Cortex of kidney (tissue), 1 donor: ENCODE measurements at places on chromosomes 4 and X.

DNA sequence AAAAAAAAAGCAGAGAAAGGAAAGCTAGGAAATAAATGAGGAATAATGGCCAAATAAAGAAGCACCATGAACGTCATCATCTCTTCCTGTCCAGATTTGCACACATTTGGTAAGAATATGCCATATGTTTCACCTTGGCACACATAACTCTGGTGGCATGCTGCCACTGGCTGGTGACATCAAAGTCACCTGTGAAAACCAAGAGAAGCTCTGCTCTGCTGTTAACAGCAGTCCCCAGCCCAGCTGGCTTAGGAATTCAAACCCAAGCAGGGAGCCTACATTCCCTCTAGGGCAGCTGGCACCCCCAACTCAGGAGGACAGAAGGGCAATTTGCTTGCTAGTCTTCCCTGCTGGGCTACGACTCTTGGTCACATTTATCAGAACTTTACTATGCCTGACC lies 77.6 kb downstream of the RASL11B start:
- DNase-seq: no peak

- DNase-seq: no peak
Observed at GRCh38 chrX:49876750-49877149, 2.5 kb upstream of the USP27X start.

- DNase-seq: no peak
Observed at GRCh38 chr4:168506014-168506413, 9.2 kb downstream of the PALLD start.

DNA sequence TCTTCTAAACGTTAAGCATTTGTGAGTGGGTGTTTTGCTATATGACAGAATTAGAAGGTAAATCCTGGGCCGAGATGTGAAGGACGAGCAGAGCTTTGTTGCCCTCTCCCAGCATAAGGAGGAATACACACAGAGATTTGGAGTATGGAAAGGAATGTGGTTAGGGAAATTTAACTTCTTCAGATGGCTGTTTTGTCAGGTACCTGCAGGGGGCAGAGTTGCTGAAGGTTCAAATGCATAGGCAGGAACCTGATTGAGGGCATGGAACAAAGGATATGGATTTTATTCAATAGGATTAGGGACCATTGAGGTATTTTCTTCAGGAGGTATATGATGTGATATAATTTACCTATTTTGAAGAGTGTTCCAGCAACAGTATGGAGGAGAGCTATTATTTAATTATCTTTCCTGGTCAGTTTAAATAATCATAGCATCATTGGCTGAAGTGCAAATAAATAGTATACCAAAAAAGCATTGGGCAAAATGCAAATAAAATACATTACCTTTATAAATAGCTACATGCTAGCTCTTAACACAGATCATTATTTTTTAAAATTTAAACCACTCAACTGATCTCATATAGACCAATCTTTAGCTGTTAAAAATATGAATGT lies 143.6 kb downstream of the SLIT2 start:
- no peak for DNase-seq

GRCh38 chr4:185244763-185245162 lies 35.4 kb downstream of the SNX25 start:
- DNase-seq: no peak

- no peak for DNase-seq
Observed at GRCh38 chrX:35561985-35562384, 236.2 kb upstream of the MAGEB16 start.

- DNase-seq: no peak
Observed at GRCh38 chr4:144353292-144353691, 212.8 kb upstream of the GYPA start.

GRCh38 chrX:39982948-39983347 lies 114.8 kb downstream of the BCOR start:
- DNase-seq: no peak
